DMS153 (cell line): ENCODE measurements at places on chromosomes 6 and 20.

- DNase-seq, result no peak
These were observed 110.5 kb upstream of the CDYL start for GRCh38 chr6:4665489-4666417.

DNA sequence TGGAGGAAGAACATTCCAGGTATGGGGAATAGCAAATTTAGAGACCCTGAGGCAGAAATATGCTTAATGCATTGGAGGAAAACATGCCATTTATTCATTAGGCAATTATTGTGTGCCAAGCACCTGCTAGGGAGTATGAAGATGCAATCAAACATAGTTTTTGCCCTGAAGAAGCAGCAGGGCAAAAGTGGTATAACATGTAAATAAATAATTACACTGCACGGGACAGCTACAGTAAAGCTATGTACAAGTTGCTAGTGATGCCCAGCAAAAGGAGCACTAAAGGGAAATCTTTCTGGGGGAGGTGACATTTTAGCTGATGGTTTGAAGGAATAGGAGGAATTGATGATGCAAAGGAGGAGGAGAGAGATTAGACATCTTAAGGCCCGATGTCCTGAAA is 624 bp upstream of the TJAP1 start:
- no peak for DNase-seq

GRCh38 chr20:40960521-40960956 is 68.1 kb upstream of the TOP1 start:
- no peak for DNase-seq

DNA sequence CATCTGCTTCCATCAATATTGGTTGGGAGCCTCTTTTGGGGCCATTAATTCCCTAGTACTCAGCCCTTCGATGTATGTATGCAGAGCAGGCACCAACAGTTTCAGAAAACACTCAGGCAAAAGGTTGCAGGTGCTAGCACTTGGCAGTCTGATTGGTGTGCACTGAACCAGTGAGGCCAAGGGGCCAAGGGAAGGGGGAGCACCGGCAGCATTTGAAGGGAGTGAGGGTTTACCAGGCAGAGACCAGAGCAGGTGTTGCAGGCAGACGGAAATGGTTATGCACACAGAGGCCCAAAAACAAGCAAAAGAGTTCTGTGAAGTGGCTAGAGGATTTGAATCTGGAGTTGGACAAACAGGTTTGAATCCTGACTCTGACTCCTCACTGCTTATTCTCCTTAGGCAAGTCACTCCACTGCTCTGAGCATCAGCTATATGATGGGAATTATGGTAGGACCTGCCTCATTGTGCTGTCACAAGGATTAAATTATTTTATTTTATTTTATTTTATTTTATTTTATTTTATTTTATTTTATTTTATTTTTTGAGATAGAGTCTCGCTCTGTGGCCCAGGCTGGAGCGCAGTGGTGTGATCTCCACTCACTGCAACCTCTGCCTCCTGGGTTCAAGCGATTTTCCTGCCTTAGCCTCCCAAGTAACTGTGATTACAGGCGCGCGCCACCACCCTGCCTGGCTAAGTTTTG is 58.1 kb upstream of the SHLD1 start:
- no peak for DNase-seq

- DNase-seq, result peak; percentile 18
These were observed 1.1 kb downstream of the CITED2 start for GRCh38 chr6:139373154-139373927.

GRCh38 chr20:1637226-1637625 is 17.4 kb upstream of the SIRPB1 start:
- DNase-seq, result no peak

- peak; percentile 80 for DNase-seq
These were observed 497.7 kb upstream of the MARCKS start for GRCh38 chr6:113359155-113360140.

- no peak for DNase-seq
These were observed 1.1 kb downstream of the SLX4IP start for GRCh38 chr20:10436053-10436699.

DNA sequence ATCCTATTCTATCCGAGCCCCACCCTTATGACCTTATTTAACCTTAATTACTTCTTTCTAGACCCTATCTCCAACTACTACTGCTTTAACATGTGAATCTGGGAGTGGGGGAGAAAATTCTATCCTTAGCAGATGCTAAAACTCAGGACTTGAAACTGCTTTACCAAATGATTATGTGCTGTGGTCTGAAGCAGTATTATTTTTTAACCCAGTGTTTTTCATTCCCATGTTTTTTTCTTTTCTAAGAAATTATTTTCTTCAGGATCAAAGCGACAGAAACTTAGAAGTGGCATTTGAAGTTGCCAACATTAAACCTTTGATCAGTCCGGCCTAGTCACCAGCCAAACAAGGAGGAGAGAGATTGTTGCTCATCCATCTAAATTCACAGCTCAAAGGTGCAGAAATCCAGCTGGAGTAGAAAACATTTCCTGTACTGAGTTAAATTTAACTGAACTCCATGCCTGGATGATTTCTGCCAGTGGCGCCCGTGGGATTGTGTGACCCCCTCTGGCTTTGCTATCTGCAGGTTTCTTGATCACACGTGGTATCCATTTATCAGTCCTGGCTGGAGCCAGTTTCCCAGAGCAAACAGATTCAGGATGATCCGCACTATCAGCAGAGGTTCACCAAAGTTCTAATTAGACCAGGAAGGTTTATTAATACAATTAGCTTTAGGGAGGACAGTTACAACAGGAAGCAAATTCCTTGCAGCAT is 300.5 kb downstream of the PLCB1 start:
- DNase-seq, result no peak

DNA sequence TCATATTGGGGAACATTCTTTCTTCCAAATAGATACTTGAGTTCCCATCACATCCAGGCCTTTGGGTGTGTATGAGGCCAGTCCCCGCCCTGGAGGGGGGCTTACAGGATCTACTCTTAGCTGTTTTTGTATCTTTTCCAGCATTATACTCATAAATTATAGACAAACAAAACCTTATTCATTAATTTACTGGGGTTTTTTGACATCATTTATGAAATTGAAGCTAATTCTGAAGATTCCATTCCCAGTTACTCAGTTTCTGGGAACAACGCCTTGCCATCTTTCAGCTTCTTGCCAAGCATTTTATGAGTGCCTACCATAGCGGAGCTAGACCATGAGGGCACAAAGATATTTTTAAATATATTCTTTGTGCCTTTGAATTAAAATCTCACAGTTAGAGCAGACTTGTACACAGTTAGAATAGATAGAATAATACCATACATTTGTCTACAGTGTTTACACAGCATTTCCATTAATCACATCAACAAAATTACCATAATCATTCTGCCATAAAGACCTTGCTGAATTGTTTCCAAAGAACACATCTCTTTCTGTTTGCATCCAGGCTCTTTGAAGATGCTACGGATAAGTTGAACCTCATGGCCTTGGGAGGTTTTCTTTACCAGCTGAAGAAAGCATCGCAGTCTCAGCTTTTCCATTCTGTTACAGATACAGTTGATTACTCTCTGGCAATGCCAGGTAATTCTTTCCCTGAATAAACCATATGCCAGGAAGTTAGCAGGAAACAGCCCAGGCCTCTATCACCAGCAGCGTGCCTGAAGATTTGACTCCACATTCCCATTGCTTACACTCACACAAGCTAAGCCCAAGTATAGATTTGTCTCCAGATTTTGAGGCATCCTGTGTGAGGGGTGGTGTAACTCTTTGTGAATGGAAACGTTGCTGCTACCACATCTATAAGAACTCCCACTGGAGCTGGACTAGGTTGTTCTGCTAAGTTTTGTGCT is 75.4 kb upstream of the PBOV1 start:
- DNase-seq, result no peak

GRCh38 chr6:132763269-132763668 is 5.6 kb upstream of the VNN2 start:
- DNase-seq, result no peak
